Activated T-cell treated with anti-CD3 and anti-CD28 coated beads for 1 hour (primary cell): ENCODE measurements at places on chromosomes 5 and 9.

DNA sequence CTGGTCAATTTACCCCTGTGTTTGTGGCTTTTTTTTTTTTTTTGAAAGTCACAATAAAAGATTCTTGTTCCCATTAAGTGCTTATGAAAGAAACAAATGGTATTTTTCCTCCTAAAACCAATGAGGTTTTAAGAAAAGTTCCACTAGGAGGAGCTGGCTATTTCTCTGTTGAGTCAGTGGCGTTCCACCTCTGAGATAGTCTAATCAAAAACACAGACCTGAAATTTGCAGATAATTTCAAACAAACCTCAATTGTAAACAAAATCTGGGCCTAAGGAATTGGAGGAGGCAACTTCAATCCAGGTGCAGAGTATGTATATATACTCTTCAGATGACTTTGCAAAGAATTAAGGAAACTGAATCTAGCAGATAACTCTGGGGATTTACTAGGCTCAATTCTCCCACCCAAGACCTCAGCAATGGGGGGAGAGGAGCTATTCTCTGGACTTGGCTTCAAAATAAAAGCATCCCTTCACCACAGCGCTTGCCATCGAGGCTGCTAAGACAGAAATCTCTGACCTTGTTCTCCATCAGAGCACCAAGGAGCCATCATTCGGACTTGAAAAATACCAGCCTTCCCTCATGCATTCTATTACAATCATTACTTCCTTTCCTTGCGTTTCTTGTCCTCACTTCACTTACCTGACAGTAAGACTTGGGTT lies 52.4 kb downstream of the FANCC start:
- no peak for DNase-seq

DNA sequence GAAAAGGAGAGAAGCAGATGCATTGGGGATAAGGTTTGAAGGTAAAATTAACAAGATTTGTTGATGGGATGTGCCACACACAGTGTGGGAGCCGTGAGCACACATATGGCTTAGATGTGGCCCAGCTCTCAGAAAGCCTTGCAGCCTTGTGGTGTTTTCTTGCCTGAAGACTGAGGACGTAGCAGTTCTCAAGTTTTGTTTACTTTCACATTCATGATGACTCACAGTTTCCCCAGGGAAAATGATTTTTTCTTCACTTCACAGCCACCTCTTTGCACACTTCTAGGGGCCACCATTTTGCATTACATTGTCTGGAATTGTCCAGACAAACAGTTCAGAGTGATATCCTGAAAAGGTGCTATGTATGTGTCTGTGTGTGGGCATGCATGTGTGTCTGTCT lies 126.2 kb downstream of the BASP1 start:
- DNase-seq, result no peak

DNA sequence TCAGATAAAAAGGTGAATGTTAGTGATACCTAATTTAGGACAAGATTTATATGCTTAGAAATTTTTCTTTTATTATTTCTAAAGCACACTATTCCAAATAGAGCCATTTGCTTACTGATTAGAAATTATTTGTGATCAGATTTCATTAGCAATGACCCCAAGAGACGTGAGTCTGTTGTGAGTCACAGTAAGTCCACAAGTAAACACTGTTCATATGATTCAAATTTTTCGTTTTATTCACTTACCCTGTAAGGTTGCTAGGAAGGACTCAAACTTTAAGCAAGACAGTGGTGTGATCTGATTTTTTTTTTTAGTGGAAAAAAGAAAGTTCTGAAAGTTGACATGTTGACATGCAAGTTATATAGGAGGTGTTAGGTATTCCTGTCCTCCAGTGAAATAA lies 1.2 kb downstream of the CARD6 start:
- no peak for DNase-seq

DNA sequence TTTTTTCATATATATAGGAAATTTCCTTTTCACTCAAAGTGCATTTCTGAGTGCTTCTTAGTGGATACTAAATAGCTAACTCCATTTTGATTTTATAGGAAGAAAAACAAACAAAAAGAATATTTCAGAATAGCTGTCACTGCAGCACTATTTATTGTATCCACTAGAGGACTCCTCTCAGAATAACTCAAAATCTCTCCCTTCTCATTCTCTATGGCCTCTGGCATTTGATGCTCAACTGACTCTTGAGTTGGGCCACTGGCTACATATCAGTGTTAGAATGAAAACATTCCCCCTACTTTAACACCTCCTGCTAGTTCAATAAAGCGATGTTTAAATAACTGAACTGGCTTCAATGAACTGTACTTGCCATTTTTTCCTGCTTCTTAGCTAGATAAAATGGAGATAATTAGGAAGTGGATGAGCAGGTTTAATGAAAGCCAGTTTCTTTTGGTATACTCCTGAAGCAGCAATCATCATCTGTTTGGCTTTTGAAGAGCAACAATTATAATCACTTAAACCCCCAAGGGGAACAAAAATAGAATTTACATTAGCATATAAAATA lies 16.6 kb upstream of the ELAVL2 start:
- no peak for DNase-seq

- DNase-seq, result no peak
Measured at GRCh38 chr9:37905776-37906175, 1.8 kb upstream of the SLC25A51 start.

DNA sequence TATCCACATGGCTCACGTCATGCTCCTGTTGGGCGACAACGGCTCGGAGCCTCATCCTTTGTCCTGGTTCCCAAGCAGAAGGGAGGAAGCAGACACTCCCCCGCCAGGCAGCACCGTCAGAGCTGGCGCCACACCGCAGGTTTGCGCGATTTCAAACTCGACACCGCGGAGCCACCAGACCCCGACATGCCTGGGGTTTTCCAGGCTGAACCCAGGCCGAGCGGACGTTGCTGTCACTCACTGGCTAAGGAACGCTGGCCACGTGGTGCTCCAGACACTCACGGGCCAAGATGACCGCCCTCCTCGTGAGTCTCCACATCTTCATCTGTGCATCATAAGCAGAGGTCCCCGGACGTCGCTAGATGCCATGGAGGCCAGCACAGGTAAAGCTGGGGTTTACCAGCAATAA lies 9.0 kb downstream of the TERT start:
- DNase-seq, result no peak

DNA sequence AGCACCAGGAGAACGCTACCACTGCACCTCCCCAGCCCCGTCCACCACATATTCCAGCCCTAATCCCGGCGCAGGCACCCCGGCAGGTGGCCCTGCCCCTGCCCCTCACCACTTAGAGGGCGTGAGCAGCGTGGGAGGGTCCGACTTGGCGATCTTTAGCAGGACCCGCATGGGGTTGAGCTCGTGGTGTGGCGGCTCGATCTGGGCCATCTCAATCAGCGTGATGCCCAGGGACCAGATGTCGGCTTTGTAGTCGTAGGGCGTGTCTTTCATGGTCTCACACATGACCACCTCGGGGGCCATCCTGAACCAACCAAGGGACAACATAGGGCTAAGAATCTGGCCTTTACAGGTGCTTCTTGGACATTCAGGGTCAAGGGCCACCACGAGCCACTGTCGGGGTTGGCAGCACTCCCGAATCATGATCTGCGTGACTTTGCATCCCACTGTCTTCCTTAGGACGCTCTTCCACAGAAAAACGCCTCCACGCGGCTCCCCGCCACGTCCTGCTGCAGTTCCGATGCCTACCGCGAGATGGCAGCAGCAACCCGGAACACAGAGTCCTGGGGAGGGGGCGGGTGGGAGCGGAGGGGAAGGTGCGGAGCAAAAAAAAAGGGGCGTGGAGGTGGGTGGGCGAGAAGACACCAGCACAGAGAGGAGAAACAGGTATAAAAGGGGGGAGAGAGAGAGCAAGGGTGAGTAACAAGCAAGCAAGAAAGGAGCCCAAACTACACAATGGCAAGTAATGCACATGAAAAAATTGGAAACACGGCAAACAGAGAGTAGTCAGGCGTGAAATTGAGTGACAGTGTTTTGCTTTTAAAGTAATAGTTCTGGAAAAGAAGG lies 81.3 kb downstream of the STK10 start:
- DNase-seq, result peak; percentile 67

GRCh38 chr9:95420518-95420917 lies 96.3 kb downstream of the PTCH1 start:
- no peak for DNase-seq

- DNase-seq, result no peak
Measured at GRCh38 chr5:44807269-44807668, 1.5 kb upstream of the MRPS30 start.

GRCh38 chr9:68983522-68984424 lies 30.1 kb downstream of the PRKACG start:
- DNase-seq, result no peak

DNA sequence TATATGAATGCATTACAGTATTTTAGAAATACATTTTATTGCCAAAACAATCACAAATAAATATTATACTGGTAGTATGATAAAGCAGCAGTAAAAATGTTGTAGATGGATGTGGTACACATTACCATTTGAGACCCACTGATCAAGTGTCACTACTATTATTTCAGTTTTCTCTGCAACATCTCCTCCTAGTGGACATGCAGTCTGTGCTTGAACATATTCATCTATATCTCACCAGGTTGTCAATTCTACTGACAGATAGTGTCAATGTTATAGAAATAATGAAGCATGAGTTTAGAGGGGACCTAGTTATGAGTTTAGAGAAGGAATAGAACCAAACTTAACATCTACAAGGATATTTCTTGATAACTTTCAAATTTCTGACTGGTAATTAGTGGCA lies 39.2 kb upstream of the ELOVL7 start:
- DNase-seq, result no peak

DNA sequence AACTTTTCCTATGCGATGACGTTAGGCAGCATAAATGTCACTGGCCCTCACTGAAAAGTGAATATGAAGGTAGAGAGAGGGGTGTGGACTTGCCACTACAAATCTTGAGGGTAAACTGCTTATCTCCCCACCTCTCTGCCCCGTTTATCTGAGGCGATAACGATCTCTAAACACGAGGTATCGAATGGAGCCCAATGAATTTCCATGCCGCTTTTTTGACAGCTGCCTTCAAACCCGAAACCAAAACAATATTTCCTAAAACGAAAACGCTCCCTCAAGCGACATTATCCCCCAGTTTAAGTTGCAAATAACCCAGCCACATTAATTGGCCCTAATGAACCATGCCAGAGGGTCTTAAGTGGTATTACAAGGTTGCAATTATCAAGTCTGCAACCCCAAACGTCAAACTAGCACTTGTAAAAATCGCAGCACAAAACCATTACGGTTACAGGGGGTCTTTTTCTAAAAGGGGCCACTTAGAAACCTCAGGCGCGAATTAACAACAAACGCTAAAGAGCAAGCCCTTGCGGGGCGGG lies 1.4 kb downstream of the NR3C1 start:
- no peak for DNase-seq

DNA sequence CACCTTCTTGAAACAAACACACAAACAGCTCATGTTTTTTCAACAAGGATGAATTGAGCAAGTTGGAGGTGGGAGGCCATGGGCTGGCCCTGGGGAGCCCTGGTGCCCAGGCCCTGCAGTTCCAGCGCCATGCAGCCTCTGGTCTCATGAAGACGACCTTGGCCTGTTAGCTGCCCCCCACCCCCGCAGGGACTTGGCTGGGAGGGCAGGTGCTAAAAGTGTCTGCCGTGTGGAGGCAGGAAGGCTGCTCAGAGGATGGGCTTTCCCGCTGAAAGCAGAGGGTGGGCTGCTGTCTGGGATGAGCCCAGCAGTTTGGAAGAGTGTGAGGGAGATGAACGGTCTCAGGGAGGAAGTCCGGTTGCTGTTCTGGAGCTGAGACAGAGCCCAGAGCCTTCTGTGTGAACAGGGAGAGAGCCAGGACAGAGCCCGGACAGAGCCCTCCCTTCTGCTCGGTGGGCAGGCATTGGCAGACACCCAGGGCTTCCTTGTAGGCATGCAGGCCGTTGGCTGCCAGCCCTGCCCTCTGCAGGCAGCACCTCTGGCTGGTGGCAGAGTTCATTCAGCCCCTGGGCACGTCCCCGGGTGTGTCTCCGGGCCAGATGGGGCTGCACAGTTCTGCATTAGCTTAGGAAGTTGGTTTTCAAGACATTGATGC lies 18.7 kb downstream of the ROPN1L start:
- no peak for DNase-seq

- no peak for DNase-seq
Measured at GRCh38 chr9:70170151-70170790, 88.5 kb upstream of the SMC5 start.

DNA sequence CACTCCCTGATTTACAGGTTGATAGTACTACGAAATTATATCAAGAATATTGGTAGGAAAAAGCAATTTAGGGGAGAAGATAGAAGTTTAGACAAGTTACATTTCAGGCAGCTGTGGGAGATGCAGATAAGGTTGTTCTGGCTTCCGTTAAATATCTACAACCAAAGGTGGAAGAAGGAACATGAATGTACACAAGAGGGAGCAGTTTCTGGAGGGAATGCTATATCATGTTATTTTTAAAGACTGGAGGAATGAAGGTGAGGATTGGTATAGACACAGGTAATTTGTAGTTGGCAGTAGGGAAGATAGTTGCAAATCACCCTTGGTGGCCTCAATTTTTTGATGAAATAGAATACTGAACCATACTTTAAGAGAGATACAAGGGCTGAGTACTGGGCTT lies 187.3 kb upstream of the NMUR2 start:
- no peak for DNase-seq

DNA sequence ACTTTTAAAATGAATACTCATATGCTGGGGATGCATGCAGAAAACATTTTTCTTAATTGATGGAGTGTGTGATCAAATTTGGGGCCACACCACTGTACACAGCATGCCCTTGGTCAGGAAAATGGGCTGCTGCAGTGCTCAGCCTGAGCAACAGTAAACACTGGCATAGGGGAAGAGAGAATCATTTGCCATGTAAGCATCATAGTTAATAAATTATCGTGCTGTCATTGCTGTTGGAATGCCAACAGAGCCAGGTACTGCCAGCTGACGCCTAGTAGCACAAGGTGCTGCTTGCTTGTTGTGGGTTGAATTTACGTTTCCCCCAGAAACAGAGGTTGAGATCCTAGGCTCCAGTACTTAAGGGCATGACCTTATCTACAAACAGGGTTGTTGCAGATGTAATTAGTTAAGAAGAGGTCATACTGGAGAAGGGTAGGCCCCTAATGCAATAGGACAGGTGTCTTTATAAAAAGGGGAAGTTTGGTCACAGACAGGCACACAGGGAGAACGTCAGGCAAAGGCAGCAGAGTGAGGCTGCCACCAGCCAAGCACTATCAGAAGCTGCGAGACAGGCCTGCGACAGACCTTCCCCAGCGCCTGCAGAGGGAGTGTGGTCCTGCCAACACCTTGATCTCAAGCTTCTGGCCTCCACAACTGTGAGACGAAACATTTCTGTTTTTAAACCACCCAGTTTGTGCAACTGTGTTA lies 25.3 kb downstream of the DAP start:
- DNase-seq, result no peak
